ENCODE measurements at places on chromosomes 12 and 14.

DNA sequence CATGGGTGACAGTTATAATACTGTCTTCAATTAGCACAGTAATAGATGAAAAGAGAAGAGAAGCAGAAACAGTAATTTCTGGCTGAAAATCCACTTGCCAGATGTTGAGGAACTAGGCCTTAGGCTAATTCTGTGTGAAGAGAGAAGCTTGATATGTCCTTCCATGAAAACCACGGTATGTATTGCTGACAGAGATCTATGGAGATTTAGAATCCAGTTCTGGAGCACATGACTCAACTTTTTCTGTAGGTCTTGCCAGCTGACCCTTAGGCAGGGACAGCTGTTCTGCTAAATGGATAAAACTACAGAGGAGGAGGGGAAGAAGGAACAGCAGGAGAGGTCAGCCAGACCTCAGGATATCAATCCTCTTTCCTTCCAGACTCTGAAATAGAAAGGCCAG is 211.5 kb downstream of the PRKD1 start:
- no peak for DNase-seq

DNA sequence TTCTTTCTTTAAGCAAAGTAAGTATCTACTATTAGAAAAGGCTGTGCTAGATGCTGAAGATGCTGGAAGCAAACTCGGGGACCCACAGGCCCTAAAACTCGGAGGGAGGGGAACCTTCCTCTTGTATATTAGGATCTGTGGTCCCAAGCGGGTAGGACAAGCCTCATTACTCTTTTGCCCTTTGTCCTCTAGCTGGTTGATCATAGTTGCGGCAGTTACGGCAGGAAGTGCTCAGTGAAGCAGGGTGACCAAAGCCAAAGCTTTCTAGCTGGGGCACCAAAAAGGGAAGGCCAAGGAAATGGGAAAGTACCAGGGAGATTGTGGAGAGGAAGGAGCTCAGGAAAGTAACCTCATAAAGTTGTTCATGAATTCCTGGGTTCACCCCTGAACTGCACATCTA is 76.3 kb downstream of the SCFD1 start:
- no peak for DNase-seq

GRCh38 chr12:38995249-38995648 is 89.9 kb upstream of the CPNE8 start:
- DNase-seq: no peak

- no peak for DNase-seq
Observed at GRCh38 chr14:92486881-92487280, 26.7 kb upstream of the RIN3 start.

- DNase-seq: no peak
Observed at GRCh38 chr12:118064608-118065007, 3.6 kb upstream of the WSB2 start.

DNA sequence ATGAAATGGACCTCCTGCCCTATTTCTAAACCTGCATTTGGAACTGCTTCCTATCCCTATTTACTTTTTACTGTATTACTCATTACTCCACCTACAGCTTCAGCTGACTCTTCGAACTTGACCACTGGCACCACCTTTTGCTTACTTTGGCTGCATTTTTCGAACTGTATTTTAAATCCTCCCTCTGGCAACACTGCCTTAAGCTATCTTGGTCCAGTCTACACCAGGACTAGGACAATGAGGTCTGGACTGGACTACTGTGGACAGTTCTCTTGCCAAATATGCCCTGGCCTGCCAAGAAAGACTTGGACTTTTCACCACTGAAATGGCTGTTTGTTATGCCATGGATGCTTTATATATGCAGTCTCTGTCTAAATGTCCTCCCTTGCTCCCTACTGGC is 328.1 kb downstream of the BTG1 start:
- DNase-seq: no peak

GRCh38 chr12:50960130-50960529 is 7.8 kb downstream of the HIGD1C start:
- no peak for DNase-seq

DNA sequence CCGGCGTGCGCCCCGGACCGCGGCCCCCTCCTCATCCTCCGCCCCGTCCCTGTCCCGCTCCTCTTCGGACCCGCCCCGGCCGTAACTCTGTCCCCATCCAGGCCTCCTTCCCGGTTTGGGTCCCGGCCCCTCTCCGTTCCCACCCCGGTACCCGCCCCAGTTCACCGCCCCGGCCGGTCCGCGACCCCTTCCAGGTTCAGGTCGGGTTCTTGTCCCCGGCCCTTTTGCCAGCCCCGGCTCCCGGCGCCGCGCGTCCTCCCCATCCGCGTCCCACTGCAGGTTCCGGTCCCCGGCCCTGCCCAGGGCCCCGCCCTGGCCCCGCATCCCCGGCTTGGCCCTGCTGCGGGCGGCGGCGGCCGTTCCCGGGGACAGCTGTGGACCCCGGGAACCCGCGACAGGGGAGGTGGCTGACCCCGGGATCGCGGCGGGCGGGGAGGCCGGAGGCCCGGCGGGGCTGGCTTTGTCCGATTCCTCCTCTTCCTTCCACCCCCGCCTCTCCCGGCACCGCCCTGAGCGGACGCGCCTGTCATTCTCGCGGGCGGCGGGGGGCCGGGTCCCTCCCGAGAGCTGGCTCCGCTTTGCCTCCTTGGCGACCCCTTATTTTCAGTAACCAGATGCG is 601 bp downstream of the KLC1 start:
- peak; percentile 28 for DNase-seq

GRCh38 chr12:54572881-54573280 is 15.6 kb downstream of the PPP1R1A start:
- DNase-seq: no peak

GRCh38 chr12:53829130-53829819 is 77.5 kb upstream of the CISTR start:
- DNase-seq: no peak

DNA sequence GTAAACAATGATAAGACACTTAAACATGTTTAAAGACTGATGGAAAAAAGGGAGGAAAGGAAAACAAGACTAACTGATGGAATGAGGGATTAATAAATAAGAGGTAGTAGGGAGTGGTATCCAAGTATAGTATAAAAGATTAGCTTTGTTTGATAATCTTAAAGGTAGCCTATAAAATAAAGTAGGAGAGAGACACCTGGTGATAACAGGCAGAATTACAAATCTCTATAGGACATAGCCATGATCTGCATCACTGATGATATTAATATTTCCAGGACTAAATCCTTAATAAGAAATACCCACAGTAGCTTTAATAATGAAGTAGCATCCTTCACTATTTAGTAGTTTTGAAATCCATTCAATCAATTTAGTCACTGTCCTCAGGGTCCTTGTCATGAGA is 30.4 kb downstream of the DLGAP5 start:
- peak; percentile 59 for DNase-seq

DNA sequence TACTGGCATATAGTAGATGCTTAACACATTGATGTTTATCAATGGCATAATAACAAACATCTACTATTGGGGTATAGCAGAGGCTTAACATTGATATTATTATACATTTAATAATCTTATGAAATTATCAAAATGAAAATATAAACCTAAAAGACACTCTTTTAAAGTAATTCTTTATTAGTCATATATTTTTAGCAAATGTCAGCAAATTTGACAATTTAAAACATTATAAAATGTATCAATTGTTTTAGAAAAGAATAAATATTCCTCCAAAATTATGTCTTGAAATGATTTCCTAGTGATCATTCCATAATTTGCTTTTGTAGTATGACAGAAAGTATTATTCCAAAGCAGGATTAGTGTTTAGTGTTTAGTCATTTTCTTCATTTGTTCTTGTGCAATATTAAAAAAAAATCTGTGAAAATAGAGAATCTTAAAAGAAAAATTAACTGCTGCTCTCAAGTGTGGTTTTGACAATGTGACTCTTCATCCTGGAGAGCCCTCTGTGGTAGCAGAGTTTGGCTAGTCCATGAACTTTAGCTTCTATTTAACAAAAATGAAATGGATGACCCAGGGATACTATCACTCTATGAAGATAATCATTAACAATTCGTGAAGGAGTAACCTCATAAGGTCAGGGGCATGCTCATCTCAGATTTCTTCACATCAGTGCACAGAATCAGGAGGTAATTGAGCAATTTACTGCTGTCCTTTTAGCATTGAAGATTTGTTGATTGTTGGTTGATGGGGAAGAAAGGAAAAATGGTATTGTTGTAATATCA is 1018.5 kb downstream of the LRFN5 start:
- no peak for DNase-seq

- no peak for DNase-seq
Observed at GRCh38 chr14:20516921-20517320, 11.6 kb downstream of the RNASE10 start.

DNA sequence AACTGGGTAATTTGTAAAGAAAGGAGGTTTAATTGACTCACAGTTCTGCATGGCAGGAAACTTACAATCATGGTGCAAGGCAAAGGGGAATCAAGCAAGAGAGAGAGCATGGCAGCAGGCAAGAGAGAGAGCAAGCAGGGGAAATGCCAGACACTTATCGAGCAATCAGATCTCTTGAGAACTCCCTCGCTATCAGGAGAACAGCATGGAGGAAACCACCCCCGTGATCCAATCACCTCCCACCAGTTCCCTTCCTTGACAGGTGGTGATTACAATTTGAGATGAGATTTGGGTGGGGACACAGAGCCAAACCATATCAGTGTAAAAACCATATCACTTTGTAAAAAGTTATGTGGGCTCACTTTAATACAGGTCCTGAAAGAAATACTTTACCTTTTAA is 56.4 kb upstream of the NEDD1 start:
- DNase-seq: no peak

DNA sequence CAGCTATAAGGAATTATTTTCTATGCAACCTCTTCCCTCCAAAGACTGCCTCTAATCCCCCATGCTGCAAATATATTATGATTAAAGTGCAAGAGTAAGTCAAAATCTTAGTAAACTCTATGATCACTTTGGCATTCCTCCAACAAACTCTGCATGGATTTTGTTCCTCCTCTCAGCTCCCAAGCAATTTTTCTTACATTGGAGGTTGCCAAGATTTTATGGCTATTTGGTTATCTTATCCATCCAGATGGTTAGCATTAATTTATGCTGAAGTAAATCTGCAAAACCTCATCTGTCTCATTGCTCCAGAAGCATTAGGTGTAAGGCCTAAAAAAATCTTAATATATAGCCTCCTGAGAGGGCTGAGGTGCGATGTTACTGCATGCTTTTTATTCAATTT is 228.1 kb downstream of the CHST11 start:
- no peak for DNase-seq

GRCh38 chr12:43271659-43272058 is 280.3 kb downstream of the ADAMTS20 start:
- no peak for DNase-seq

GRCh38 chr12:123761841-123762714 is at the start of gene DNAH10:
DNAH10 (plus strand) TSS chr12:123762301; CDS start chr12:123762337, 36 bp downstream.
- DNase-seq: peak; percentile 20

GRCh38 chr14:92241966-92242595 is 80.9 kb upstream of the SLC24A4 start:
- DNase-seq: no peak

GRCh38 chr14:96683562-96684289 is 113.5 kb upstream of the VRK1 start:
- no peak for DNase-seq

- no peak for DNase-seq
Observed at GRCh38 chr14:96029089-96029645, 10.0 kb upstream of the C14orf132 start.

Data from CD4-positive, alpha-beta T cell treated with Interleukin-15 for 4 hours (primary cell).